ENCODE measurements at places on chromosomes 5 and 9.

GRCh38 chr5:100232736-100233135 lies 302.4 kb upstream of the FAM174A start:
- no peak for DNase-seq

- DNase-seq: no peak
These were observed 193.1 kb downstream of the PAX5 start for GRCh38 chr9:36840898-36841536.

GRCh38 chr9:123651273-123651672 lies 278.7 kb downstream of the DENND1A start:
- no peak for DNase-seq

DNA sequence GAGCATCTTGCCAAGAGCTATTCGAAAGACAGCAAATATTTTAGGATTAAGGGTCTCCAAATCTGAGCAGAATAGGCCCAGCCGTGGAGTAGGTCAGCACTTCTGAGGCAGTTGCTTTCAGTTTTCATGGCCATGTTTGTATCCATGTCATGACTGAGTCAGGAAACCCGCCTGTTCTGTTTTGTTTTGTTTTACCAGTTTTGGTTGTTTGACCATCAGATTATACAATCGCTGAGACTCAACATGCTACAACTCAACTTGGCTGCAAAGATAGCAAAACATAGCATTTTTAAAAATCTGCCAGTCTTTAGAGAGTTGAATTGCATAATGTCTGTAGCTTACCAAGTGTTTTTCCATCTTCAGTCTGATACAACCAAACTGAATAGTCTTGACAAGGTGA lies 185.1 kb upstream of the ZNF462 start:
- no peak for DNase-seq

DNA sequence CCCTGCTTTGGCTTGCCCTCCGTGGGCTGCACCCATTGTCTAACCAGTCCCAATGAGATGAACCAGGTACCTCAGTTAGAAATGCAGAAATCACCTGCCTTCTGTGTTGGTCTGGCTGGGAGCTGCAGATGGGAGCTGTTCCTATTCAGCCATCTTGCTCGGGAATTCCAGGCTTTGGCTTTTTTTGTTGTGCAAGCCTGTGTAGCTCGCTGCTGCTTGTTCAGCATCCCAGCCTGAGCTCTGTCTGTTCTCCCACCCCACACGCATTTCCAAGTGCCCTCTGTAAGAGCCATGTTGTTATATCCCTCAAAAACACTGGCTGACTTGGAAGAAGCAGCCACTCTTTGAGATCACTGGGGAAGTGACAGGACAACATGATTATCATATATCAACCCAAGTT lies 101.6 kb upstream of the DPYSL3 start:
- DNase-seq: no peak
